Neuronal stem cell (in vitro differentiated cells): ENCODE measurements at places on chromosomes 12 and 14.

DNA sequence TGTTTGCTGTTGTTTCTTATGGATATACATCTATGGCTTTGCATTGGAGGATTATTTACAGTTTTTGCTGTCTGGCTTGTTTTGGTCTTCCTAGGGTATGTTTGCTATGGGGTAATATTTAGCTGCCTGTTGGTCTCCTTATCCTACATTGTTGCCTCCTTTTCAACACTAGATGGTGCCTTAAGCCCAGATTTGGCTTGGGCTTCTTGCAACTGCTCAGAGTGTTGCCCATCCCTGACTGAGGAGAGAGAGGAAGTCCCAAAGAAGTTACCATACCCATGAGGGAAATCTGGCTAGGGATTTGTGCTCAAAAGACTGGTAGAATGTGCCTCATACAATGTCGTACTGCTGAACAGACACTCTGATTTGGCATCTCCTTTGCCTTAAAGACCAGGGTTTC lies 94.6 kb upstream of the MUCL1 start:
- no peaks in the 10 kb centered on the region for H3K27me3 ChIP-seq
- H3K4me3 ChIP-seq, result no peak overlapping the region
- DNase-seq, result peak; percentile 24
- H3K27ac ChIP-seq, result no peak overlapping the region

GRCh38 chr14:103740991-103741689 lies 25.5 kb downstream of the ZFYVE21 start:
- no peak overlapping the region for H3K27ac ChIP-seq
- no peaks in the 10 kb centered on the region for H3K27me3 ChIP-seq
- H3K4me1 ChIP-seq, result no peaks in the 10 kb centered on the region
- DNase-seq, result no peak

DNA sequence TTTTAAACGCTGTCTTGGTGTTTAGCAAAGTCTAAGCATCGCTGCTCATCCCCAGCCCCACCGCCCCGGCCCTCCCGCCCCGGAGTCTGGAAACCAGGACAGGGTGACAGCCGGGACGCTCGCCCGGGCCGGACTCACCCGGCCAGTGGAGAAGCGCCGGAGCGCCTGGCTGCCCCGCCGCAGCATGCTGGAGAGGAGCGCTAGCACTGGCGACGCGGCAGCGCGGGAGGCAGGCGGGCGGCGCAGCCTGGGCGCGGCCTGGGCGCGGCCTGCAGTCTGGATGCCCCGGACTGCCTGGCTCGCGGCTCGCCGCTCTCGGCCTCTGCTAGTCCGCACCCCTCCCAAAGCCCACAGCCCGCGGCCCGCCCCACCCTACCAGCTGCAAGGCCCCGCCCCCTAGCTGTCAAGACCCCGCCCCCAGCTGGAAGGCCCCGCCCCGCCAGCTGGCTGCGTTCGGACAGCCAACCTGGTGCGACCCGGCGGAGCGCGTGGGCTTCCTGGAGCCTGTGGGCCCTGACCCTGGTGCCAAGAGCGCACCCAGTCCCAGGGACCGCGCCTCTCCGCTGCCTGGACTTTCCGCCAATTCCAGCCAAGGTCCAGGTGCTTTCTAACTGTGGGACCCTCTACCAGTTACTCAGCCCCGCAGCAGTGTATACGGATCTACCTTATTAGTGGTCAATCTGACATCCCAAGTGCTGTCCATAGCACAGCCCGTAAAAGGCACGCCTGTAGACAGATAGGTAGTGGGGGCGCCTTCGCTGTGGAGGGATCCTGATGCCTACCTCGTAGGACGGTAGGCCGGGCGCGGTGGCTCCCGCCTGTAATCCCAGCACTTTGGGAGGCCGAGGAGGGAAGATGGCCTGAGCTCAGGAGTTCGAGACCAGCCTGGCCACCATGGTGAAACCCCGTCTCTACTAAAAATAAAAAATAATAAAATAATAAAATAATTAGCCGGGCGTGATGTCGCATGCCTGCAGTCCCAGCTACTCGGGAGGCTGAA lies at the start of gene ALDH1L2:
Gene ALDH1L2 (minus strand): TSS at position 208 of the 1,000 bp plus-strand sequence. CDS start 22 bp downstream, at position 186.
- peak within 1 kb of the TSS; percentile 39 for H3K4me3 ChIP-seq
- no peak within 1 kb of the TSS for H3K27ac ChIP-seq
- peaks cover 28% of the 10 kb centered on the region for H3K27me3 ChIP-seq
- DNase-seq, result peak; percentile 68
- no peaks in the 10 kb centered on the region for H3K36me3 ChIP-seq

GRCh38 chr12:120677765-120678473 lies 9.0 kb upstream of the MLEC start:
- no peak overlapping the region for H3K27ac ChIP-seq
- no peak overlapping the region for H3K4me3 ChIP-seq
- no peak for DNase-seq
- no peaks in the 10 kb centered on the region for H3K4me1 ChIP-seq

- no peak overlapping the region for H3K27ac ChIP-seq
- H3K36me3 ChIP-seq, result no peaks in the 10 kb centered on the region
- H3K27me3 ChIP-seq, result no peaks in the 10 kb centered on the region
- H3K4me1 ChIP-seq, result peaks cover 4% of the 10 kb centered on the region
Observed at GRCh38 chr12:114190971-114191370, 215.0 kb downstream of the TBX5 start.

DNA sequence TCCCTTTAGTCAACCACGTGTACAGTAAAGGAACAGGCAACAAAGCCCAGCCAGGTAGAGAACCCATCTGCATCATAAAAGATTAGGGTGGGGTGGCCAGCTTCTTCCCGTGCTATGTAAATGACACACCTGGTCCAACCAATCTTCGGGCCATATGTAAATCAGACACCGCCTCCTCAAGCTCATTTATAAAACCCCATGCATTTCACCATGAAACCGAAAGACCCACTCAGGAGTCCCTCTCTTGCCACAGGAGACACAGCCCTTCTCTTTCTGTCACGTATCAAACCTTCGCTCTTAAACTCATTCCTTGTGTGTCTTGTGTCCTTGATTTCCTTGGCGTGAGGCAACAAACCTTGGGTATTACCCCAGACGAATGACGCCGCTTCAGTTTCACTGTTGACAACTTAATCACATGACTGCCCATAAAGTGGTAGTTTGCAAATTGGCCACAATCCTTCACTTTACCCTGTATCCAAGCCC lies 59.8 kb upstream of the TBPL2 start:
- H3K27ac ChIP-seq, result no peak overlapping the region
- H3K27me3 ChIP-seq, result no peaks in the 10 kb centered on the region
- no peaks in the 10 kb centered on the region for H3K4me1 ChIP-seq
- no peak overlapping the region for H3K4me3 ChIP-seq
- H3K36me3 ChIP-seq, result no peaks in the 10 kb centered on the region
- no peak for DNase-seq

DNA sequence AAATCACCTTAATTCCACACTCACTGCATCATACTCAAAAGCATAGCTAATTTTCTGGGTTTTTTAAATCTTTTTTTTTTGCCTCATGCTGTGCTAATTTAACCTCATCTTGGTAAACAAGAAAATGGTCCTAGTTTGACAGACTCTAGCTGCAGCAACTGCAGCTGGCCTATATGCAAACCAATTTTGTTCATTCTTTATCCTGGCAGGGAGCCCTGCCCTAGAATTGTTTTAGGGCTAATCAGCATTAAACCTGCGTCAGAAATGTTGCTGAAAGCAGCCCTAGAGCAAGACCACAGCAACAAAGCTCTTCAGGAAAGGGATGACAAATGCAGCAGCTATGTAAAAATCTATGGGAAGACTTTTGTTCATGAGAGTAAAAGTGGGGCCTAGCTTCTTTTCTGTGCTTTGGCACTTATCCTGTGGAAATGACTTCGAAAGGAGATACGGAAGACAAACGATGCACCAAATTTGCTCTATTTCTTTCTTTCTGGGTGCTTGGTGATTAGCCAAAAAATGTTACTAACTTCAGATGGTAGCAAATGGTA lies 72.2 kb downstream of the DENND5B start:
- peaks cover 24% of the 10 kb centered on the region for H3K4me1 ChIP-seq
- H3K27ac ChIP-seq, result peak overlapping the region; percentile 88
- H3K4me3 ChIP-seq, result no peak overlapping the region
- DNase-seq, result peak; percentile 29
- H3K27me3 ChIP-seq, result no peaks in the 10 kb centered on the region
- H3K36me3 ChIP-seq, result no peaks in the 10 kb centered on the region

- H3K36me3 ChIP-seq, result no peaks in the 10 kb centered on the region
- H3K27ac ChIP-seq, result no peak overlapping the region
- H3K4me1 ChIP-seq, result no peaks in the 10 kb centered on the region
- no peak overlapping the region for H3K4me3 ChIP-seq
- DNase-seq, result no peak
- H3K27me3 ChIP-seq, result no peaks in the 10 kb centered on the region
Observed at GRCh38 chr14:38522724-38523123, 266.8 kb upstream of the CLEC14A start.

DNA sequence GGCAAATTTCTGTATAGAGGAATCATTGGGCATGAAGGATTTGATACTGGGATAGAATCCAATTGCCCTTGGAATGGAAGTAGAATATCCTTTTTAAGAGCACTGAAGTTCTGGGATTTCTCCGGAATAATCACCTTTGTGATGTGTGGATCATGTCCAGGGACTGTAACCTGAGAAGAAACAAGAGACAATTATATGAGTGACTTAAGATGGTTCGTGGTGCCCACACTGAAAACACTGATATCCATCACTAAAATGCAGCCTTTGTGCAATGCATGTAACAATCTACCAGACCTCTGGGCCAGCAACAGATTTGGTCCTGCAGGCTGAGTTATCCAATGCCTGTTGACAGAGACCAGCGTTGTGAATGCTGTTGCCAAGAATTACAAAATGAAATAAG lies 48.5 kb downstream of the MDM2 start:
- no peak overlapping the region for H3K27ac ChIP-seq
- H3K4me3 ChIP-seq, result no peak overlapping the region
- no peaks in the 10 kb centered on the region for H3K27me3 ChIP-seq
- H3K4me1 ChIP-seq, result no peaks in the 10 kb centered on the region
- no peak for DNase-seq

GRCh38 chr12:92987846-92988621 lies 58.9 kb upstream of the EEA1 start:
- H3K27ac ChIP-seq, result no peak overlapping the region
- no peak overlapping the region for H3K4me3 ChIP-seq
- no peaks in the 10 kb centered on the region for H3K4me1 ChIP-seq
- H3K36me3 ChIP-seq, result no peaks in the 10 kb centered on the region
- no peak for DNase-seq

- no peak for DNase-seq
- H3K36me3 ChIP-seq, result no peaks in the 10 kb centered on the region
- no peak overlapping the region for H3K4me3 ChIP-seq
- H3K27ac ChIP-seq, result no peak overlapping the region
Observed at GRCh38 chr12:105348142-105348541, 17.7 kb downstream of the C12orf75 start.

DNA sequence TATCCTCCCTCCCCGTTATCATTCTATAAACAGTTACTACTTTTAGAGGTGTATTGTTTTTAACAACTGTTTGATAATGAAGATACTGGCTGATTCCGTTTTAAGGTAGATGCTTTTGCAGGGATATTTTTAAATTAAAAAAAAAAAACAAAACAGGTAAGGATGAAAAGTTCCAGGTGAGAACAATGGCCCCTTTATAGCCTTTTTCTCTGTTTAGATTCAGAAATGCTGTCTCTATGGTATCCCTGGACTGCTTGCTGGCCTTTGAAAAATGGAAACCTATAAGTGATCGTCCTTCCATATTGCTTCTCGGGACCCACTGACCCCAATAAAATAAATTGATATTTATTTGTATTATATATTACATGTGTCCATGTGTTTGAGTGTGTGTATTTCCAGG lies 23.2 kb upstream of the ANO6 start:
- H3K27me3 ChIP-seq, result no peaks in the 10 kb centered on the region
- no peak overlapping the region for H3K27ac ChIP-seq
- DNase-seq, result no peak
- H3K4me1 ChIP-seq, result no peaks in the 10 kb centered on the region

- H3K27me3 ChIP-seq, result no peaks in the 10 kb centered on the region
- H3K36me3 ChIP-seq, result no peaks in the 10 kb centered on the region
- H3K27ac ChIP-seq, result no peak overlapping the region
- DNase-seq, result no peak
- no peak overlapping the region for H3K4me3 ChIP-seq
- peaks cover 5% of the 10 kb centered on the region for H3K4me1 ChIP-seq
Observed at GRCh38 chr12:7966563-7966962, 30.6 kb upstream of the SLC2A3 start.

DNA sequence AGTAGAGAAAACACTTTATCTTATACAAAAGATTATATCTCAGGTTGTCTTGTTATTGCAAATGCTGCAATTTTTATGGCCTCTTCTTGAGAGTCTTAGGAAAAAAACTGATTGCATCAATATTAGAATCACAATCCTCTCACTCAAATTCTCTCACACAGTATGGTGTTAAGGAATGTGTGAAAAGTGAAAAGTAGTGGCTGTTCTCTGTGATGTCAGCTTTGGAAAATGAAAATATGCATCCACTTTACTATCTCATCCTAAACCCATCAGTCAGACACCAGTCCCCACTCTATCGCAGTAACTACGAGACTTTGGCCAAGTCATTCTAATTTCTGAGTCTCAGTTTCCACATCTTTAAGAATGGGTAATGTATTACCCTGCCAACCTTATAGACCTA lies 32.6 kb upstream of the NTF3 start:
- H3K4me1 ChIP-seq, result no peaks in the 10 kb centered on the region
- H3K36me3 ChIP-seq, result no peaks in the 10 kb centered on the region
- peaks cover 8% of the 10 kb centered on the region for H3K27me3 ChIP-seq
- H3K4me3 ChIP-seq, result no peak overlapping the region

DNA sequence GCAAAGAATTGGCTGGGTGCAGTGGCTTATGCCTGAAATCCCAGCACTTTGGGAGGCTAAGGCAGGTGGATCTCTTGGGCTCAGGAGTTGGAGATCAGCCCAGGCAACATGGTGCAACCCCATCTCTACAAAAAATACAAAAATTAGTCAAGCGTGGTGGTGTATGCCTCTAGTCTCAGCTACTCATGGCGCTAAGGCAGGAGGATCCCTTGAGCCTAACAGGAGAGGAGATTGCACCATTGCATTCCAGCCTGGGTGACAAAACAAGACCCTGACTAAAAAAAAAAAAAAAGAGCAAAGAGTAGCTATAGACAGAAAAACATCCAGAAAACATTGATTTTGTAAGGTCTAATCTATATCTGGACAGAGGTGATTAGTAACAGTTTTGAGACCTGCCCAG lies 25.0 kb downstream of the KIF21A start:
- no peaks in the 10 kb centered on the region for H3K27me3 ChIP-seq
- H3K4me3 ChIP-seq, result no peak overlapping the region
- H3K36me3 ChIP-seq, result no peaks in the 10 kb centered on the region

DNA sequence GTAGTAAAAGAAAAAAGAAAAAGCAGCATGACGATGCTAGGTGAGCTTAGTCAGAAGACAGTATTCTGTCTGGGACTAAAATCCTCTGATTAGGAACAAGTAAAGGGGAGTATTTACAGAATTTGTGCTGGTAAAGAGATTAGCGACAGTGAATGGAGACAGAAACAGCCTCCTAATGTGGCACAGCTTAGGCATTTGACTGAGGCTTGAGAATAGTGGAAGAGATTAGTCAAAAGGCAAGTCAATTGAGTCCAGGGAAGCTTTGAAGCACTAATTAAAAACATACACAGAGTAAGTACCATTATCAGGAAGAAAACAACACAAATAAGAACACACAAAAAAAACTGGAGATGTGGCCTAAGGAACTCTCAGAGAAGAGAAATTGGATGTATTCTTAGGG lies 131.9 kb upstream of the CLEC14A start:
- H3K4me1 ChIP-seq, result no peaks in the 10 kb centered on the region
- no peaks in the 10 kb centered on the region for H3K36me3 ChIP-seq
- H3K27ac ChIP-seq, result no peak overlapping the region
- no peak overlapping the region for H3K4me3 ChIP-seq

GRCh38 chr12:54292931-54293241 lies 7.9 kb downstream of the NFE2 start:
- H3K36me3 ChIP-seq, result peaks cover 4% of the 10 kb centered on the region
- no peak for DNase-seq
- H3K4me1 ChIP-seq, result peaks cover 3% of the 10 kb centered on the region
- H3K27me3 ChIP-seq, result peaks cover 21% of the 10 kb centered on the region
- H3K4me3 ChIP-seq, result no peak overlapping the region
- no peak overlapping the region for H3K27ac ChIP-seq
